ENCODE measurements at places on chromosomes 7 and 10.

DNA sequence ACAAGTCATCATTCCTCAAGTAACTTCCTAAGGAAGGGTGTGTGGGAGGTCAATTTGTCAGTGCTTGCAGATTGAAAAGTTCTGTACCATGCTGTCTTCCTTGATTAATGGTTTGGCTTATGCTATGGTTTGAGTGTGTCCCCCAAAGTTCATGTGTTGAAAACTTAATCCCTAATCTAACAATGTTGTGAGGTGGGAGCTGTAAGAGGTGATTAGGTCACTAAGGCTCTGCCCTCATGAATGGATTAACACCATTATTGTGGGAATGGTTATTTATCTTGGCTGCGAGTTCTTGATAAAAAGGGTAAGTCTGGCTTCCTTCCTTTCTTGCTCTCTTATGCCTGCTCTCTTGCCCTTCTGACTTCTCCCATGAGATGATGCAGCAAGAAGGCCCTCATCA lies 29.3 kb upstream of the TMEM229A start:
- no peak for DNase-seq

DNA sequence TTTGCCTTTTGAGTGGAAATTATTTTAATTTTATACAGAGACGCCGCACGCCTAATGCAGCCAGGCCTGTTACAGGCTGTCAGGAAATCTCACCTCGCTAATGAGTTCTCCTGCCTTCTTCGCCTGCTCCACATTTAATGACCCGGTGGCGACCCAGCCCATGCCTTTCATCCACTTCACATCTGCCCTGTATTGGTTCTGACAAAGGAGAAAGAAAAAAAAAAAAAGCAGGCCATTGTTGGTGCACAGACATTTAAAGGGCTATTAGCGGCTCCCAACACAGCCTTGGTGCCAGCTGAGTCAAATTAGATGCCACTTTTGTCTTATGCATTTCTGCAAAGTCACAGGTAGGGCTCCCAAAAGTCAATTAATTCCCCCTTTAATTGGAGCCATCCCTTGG lies 43.3 kb downstream of the NRAP start:
- DNase-seq, result no peak

- DNase-seq, result no peak
These were observed 355.7 kb upstream of the AKR1E2 start for GRCh38 chr10:4470231-4470835.

DNA sequence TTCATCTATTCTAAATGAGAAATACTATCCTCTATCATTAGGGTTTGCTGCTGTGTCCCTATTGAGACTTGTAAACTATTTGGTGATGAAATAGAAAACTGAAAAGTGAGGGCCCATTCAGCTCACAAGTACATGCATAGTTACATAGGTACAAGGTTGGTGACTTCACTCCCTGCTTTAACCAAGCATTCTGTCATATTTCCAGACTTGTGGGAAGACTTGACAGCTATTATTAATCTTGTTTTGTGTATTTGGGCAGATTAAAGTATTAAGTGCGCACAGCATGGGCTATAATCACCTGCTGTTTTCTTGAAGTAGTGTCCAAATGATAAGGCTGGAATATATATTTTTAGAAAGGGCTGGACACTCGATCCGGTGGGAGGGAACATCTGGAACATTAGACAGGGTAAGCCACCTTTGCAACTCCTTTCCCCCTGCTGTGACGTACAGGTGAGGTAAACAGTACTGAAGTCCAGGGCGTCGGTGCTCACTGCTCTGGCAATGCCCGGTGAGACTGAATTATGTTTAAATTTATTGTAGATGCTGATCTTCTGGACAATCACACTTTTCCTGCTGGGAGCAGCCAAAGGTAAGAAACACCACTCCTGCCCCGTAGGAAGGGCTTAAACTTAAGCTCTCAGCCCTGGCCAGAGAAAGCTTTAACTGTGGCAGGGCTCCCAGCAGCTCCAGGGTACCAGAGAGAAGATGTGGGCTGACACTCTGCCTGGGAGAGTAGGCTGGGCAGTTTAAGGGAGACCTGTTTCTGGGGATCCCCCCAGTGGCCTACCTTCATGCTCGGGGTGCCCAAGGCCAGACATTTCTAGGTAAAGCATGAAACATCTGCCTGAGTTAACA lies at the start of gene PNLIPRP1:
PNLIPRP1 (plus strand) TSS at position 370 of the 855 bp plus-strand sequence; CDS start at position 541, 171 bp downstream.
- no peak for DNase-seq

DNA sequence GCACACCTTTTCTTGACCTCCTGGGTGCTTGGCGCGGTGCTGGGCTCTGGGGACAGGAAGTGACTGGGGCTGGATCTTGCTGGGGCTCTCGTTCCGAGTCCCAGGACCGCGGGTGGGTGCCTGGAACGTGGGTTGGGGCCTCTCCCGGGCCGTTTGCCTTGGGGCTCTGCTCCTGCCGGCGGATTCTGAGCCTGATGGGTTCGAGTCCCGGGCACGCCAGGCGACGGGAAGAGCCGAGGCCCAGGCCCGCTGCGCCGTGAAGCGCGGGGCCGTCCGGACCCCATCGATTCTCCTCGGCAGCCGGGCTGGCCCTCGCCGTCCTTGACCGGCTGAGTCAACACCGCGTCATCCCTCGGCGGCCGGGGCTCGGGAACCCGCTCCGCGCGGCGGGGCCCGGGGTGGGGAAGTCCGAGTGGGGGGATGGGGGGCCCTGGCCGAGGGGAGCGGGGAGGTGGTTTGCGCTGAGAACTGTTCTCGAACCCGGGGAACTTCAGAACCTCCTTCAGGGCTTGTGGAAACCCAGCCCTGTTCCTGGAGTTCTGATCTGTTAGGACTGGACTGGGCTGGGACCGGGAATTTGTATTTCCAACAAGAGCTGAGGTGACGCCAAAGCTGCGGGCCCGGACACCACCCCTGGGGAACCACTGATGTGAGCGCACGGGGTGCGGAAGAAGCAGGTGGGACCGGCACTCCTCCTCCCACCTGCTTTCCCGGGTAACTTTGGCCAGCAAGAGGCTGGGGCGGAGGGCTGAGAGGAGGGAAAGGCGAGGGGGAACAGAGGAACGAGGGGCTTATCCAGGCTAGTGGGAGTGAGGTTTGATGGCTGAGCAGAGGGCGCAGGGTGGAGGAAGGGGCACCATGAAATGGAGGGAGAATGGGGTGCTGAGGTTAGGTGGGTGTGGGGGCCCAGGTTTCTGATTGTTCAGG lies 6.2 kb downstream of the HHEX start:
- DNase-seq, result peak; percentile 54

Data from kidney (tissue), 22 donors.